ENCODE measurements at places on chromosomes 2 and 18.
A peak's percentile ranks its signal among the peaks of the same experiment; 100 is the strongest.

DNA sequence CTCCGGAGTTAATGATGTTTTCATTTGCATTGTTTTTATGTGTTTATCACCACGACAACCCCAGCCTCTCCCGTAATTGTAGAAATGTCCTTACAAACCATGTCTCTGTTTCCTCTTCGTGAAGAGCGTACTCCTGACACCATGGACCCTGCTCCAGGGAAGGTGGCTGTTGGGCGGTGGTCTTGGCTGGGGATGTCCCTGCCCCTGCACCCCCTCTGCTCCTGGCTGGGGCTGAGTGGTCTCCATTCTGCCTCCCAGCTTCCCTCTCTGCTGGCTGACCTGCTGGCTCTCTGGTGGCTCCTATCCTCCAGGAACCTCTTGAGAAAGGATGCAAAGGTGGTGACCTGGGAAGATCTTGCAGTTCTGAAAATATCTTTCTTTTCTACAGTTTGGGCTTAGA lies 81.1 kb downstream of the ASB1 start:
- H3K27me3 ChIP-seq, result peaks cover 2% of the 10 kb centered on the region
- DNase-seq, result no peak
- H3K4me3 ChIP-seq, result no peak overlapping the region

DNA sequence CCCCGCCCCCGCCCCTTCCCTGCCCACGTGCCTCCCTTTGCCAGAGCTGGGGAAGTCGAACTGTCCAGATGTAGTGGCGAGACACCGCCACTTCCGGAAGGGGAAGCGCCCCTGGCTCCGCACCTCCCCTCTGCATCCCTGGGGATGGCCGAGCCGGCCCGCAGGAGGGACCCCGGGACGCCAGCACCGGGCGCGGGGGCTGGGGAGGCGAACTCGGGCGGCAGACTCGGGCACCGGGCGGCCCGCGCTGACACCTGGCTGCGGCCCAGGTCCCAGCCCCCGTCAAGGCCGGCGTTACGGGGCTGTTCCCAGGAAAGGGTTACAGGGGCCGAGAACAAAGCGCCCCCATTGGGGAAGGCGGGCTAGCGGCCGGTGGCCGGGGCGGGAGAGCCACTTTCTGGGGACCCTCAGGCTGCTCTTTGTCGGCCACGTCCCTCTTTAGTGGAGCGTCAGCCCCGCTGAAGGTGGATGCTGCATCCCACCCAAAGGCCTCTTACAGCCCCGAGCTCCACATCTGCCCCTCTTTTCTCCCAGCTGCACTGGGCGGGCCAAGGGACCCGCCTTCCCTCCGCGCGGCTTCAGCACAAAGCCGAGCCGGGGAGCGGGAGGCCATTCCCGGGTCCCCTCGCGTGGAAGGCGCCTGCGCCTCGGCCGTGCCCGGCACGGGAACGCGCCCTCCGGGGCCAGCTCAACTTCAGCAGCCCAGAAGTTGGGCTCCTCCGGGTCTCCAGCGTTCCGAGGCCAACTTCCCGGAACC lies 1.3 kb downstream of the SDC1 start:
- H3K4me1 ChIP-seq, result no peaks in the 10 kb centered on the region
- DNase-seq, result no peak
- no peaks in the 10 kb centered on the region for H3K36me3 ChIP-seq
- H3K27ac ChIP-seq, result no peak overlapping the region
- H3K4me3 ChIP-seq, result no peak overlapping the region

- H3K27ac ChIP-seq, result no peak overlapping the region
- H3K4me3 ChIP-seq, result no peak overlapping the region
- H3K36me3 ChIP-seq, result peaks cover 13% of the 10 kb centered on the region
- no peak for DNase-seq
- no peaks in the 10 kb centered on the region for H3K27me3 ChIP-seq
These were observed 140.4 kb downstream of the MYO1B start for GRCh38 chr2:191385416-191386160.

- no peaks in the 10 kb centered on the region for H3K36me3 ChIP-seq
- H3K27me3 ChIP-seq, result no peaks in the 10 kb centered on the region
- no peak overlapping the region for H3K27ac ChIP-seq
These were observed 76.9 kb downstream of the NRXN1 start for GRCh38 chr2:50955081-50955480.

DNA sequence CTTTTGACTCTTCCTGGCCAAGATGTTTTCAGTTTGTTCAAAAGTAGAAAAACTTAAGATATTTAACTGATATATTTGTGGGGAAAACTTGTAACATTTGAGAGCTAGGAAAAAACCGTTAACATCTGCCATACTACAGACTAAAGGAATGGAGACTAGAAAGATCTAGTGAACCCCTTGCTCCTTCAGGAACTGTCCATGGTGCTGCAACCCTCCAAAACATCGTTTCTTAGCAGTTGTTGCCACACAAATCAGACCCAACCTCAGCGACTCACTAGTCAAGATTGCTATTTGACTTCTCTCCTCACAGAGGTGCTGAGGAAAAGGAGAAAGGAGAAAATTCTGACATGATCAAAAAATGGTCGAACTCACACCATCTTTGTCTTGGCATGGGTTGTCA lies 393.8 kb upstream of the LYPD1 start:
- H3K36me3 ChIP-seq, result no peaks in the 10 kb centered on the region
- no peak overlapping the region for H3K27ac ChIP-seq
- H3K27me3 ChIP-seq, result no peaks in the 10 kb centered on the region
- no peak for DNase-seq
- no peak overlapping the region for H3K4me3 ChIP-seq

- no peaks in the 10 kb centered on the region for H3K36me3 ChIP-seq
- no peak overlapping the region for H3K4me3 ChIP-seq
- DNase-seq, result no peak
- H3K4me1 ChIP-seq, result no peaks in the 10 kb centered on the region
These were observed 7.0 kb downstream of the XIRP2 start for GRCh38 chr2:166895243-166895642.

GRCh38 chr2:239464166-239465016 lies 63.6 kb upstream of the HDAC4 start:
- no peaks in the 10 kb centered on the region for H3K4me1 ChIP-seq
- H3K36me3 ChIP-seq, result no peaks in the 10 kb centered on the region
- DNase-seq, result no peak
- peaks cover 4% of the 10 kb centered on the region for H3K27me3 ChIP-seq
- H3K27ac ChIP-seq, result no peak overlapping the region

DNA sequence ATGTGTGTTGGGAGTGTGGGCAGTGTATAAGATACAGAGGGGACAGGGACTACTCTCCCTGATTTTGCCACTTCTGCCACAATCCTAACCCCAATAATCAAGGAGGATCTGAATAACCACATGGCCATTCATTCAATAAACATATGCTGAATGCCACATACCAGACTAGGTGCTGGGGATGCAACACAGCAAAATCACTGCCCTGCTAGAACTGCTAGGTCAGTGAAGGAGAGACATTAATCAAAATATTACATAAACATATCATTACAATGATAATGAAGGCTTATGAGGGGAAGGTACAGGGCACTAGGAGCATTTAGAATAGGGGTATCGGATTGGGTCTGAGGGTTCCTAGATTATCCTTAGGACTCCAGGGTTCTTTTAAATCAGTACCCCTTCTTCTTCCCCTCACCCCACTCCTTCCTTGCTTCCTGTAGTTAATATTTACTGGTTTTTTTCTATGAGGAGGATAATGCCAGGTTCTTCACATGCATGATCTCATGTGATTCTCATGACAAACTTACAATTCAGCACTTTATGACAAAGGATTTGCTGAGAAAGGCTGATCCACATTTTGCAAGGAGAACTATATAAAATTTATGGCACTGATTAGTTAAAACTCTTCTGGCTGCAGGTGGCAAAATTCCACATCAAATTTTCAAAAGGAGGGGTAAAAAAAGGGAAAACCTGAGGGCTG lies 56.4 kb upstream of the PCBP1 start:
- peaks cover 9% of the 10 kb centered on the region for H3K36me3 ChIP-seq
- no peaks in the 10 kb centered on the region for H3K27me3 ChIP-seq
- no peak overlapping the region for H3K4me3 ChIP-seq
- no peak for DNase-seq

DNA sequence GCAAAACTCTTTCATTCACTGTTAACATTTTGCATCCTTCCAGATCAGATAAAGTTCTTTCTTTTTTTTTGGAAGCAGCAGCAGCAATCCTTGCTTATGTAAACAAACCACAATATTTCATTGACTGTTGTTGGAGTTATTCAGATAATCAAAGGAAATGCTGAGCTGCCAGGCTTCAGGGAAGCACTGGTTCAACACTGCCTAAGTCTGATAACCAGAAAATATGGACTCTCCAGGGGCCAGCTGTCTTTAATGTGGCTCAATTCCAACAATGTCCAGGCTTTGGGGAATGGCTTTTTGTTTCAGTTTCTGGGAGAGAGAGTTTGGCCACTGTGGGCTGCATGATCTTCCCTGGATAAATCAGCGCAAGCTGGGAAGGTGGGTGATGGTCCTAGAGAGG lies 354.3 kb downstream of the AKAIN1 start:
- no peak overlapping the region for H3K4me3 ChIP-seq
- H3K36me3 ChIP-seq, result no peaks in the 10 kb centered on the region
- no peak overlapping the region for H3K27ac ChIP-seq
- H3K4me1 ChIP-seq, result no peaks in the 10 kb centered on the region
- no peaks in the 10 kb centered on the region for H3K27me3 ChIP-seq

DNA sequence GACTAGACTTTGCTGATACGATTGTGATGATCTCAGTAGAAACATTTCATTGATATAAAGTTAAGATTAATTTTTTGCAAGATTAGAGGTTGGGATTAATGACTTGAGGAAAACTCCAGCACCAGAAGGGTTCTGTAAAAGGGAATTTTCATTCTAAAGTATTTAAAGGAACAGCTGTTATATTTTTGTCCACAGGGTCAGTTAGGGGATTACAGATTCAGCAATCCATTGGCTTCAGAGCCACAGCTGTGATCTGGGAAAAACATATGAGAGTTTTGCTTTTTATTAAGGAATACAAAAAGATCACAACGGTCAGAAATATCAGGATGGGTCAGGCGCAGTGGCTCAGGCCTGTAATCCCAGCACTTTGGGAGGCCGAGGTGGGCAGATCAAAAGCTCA lies 19.6 kb upstream of the REV1 start:
- H3K27me3 ChIP-seq, result peaks cover 2% of the 10 kb centered on the region
- no peak overlapping the region for H3K4me3 ChIP-seq
- DNase-seq, result no peak

GRCh38 chr2:46780801-46781445 lies 134.7 kb downstream of the MCFD2 start:
- H3K4me3 ChIP-seq, result no peak overlapping the region
- no peak for DNase-seq
- no peaks in the 10 kb centered on the region for H3K4me1 ChIP-seq
- H3K27ac ChIP-seq, result no peak overlapping the region
- no peaks in the 10 kb centered on the region for H3K36me3 ChIP-seq

DNA sequence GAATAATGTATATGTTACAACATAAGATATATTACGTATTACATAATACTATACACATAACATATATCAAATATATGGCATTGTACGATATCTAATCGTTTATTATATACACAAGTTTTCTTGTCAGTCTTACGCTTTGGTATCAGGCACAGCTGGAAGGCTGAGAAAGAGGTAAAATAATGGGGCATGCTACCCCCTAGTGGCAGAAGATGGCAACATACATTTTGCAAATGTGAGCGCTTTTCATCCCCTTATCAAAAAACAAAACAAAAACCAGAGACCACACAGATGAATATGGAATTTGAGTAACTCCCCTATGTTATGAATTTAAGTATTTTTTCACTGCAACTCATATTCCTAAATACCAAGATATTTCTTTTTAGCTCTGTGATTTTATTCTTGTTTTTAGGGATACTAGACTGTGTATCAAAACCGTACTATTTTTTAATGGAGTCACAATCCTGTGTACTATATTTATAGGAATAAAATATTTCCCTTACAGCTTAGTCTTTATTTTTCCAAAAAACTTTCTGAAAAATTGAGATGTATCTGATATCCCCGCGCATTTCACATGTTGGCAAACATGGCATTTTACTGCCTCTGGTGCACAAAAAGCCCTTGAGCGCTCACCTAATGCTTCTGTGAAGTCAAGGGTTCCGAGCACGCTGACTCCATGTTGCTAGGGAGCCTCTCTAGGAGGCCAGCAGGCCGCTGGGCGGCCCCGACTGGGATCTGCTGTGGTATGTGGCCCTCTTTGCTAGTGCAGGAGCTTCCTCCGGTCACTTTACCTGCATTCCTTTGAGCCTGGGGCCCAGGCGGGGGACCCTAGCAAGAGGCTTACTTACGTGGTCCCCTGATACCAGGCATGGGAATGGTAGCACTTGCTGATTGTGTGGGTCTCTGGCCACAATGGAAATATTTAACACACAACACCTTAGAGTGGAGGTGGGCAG lies 62.5 kb downstream of the SLC4A3 start:
- peaks cover 6% of the 10 kb centered on the region for H3K27me3 ChIP-seq
- H3K27ac ChIP-seq, result no peak overlapping the region
- peak; percentile 13 for DNase-seq
- no peaks in the 10 kb centered on the region for H3K36me3 ChIP-seq
